ENCODE measurements at places on chromosomes 16 and 17.

DNA sequence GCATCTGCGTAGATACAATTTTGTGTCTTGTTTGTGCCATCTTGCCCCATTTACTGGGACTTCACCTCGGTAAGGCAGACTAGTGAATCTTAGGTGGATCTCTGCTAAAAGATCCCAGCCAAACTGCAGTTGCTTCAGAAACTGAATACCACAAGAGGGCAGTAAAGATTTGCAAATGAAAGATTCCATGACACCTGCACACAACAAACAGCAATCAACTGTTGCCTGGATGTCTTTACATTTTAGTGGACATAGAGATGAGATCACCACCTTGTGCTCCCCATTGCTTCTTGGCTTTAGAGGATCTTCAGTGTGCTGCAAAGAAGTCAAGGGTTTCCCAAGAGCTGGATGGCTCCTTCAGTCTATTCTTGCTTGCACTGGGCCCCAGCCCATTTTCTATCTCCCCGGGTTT, 119.2 kb upstream of the CACNG5 start:
- DNase-seq, result no peak

DNA sequence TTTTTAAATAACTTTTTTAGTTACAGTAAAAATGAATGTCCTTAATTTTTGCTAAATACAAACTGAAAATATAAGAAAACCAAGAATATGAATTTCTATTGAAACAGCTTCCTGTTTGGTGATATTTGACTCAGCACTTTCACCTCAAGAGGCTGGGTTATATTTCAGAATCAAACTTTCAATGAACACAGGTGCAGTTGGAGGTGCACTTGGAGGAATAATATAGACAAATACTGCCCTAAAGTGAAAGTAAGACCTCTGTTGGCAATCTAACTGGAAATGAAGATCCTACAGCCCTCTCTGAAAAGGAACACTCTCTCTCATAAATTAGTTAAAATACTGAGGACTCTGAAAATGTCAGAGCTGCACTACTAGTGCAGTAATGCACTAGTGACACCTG, 106.2 kb downstream of the BRIP1 start:
- no peak for DNase-seq

GRCh38 chr16:7086822-7087616, 245.6 kb upstream of the RBFOX1 start:
- no peak for DNase-seq

DNA sequence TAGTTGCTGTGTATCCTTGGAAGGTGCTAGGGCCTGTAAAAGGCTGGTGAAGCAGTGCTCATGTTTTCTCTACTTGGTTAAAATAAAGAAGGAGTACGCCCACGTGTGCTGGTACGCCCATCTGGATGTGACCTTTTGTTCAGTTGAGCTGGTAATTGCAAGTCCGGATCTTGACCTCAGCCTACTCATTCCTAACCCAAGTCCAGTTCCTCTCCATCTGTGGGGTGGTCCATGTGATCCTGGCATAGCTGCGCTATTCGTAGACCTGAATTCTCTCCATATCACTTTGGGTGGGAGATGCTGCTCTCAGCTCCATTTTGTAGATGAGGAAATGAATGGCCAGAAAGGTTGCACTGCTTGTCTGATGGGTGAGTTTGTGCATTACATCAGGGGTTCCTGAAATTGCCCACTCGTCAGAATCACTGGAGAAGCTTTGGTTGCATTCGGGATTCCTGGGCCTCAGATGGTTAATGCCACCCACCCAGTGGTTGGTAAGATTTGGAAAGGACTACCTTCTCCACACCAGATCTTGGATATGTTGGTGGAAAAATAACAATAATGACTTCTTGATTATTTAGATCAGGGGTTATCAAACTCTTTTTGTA, 328.8 kb downstream of the CPPED1 start:
- no peak for DNase-seq

GRCh38 chr17:43967251-43967875, 13.6 kb upstream of the PYY start:
- no peak for DNase-seq

GRCh38 chr17:31869797-31870568, 10.9 kb upstream of the COPRS start:
- DNase-seq, result no peak

- no peak for DNase-seq
Measured at GRCh38 chr16:55369151-55369550, 45.1 kb downstream of the IRX6 start.

DNA sequence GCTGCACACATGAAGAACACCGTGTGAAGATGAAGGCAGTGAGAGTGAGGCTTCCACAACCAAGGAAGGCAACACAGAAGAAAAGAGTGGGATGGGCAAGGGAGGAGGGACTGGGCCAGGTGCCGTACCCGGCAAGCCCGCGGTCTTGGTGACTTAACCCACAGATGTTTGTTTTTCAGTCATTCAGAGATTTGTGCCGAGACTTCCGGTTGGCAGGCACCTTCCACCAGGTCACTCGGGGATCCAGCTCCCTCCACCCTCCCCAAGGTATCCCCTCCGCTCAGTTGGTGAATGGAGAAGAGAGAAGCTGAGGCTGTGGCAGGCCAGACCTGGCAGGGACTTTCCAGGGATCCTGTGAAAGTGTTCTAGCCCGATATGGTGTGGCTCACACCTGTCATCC, 4.9 kb upstream of the KREMEN2 start:
- DNase-seq, result no peak

DNA sequence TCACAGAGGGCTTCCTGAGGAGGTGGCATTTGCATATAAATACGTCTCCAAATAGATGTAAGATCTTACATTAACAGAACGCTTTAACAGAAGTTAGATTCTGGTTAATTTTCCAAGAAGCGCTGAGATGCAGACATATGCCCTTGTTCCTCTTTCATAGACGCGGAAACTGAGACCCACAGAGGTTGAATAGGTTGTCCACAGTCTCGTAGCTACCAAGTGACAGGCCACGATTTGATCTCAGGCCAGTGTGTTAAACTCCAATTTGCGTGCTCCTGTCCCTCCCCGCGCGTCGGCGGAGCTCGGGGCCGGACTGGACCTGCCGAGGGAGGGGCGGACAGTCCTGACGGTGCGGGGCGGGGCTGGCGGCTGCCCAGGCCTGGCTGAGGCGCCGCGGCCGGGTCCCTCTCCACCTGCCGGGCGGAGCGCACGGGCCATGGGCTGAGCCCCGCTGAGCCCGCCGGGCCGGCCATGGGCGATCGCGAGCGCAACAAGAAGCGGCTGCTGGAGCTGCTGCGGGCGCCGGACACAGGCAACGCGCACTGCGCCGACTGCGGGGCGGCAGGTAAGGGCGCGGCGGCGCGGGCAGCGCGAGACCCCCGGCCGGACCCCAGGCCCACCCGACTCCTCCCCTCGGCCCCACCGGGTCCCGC, at the start of gene ADAP2:
Gene ADAP2, plus strand, starts transcription at position 402 of the 653 bp plus-strand sequence. Its CDS starts 70 bp downstream, at position 472.
- DNase-seq, result no peak

Measured in cerebellar nuclear complex (tissue), 1 donor.